ENCODE measurements at places on chromosomes 5 and 9.

DNA sequence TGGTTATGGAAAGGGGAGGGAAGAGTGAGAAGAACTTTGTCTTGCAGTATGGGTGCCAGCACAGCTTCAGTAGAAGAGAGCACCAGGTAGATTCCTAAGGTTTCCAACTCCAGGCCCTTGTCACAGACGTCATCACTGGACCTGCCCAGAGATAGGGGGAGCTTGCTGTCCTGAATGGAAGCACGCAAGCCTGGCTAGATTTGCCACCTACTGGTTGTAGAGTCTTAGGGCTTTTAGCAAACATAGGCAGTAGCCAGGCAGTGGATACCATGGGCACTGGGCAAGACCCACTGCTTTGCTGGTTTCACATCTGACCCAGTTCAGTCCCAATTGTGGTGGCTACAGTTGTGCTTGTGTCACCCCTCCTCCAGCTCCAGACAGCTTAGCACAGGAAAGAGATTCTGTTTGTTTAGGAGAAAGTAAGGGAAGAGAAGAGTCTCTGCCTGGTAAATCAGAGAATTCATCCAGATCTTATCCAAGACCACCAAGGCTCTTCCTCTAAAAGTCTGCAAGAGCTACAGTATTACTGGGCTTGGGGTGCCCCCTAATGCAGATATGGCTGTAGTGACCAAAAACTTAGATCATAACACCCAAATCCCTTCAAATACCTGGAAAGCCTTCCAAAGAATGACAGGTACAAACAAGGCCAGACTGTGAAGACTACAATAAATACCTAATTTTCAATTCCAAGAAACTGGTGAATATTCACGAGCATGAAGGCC lies 158.9 kb downstream of the HINT1 start:
- no peak overlapping the region for H3K27ac ChIP-seq
- H3K4me1 ChIP-seq: no peaks in the 10 kb centered on the region
- H3K36me3 ChIP-seq: no peaks in the 10 kb centered on the region
- H3K4me3 ChIP-seq: no peak overlapping the region
- no peaks in the 10 kb centered on the region for H3K27me3 ChIP-seq

- no peaks in the 10 kb centered on the region for H3K36me3 ChIP-seq
- no peak overlapping the region for H3K27ac ChIP-seq
- no peak for DNase-seq
- no peaks in the 10 kb centered on the region for H3K4me1 ChIP-seq
- H3K4me3 ChIP-seq: no peak overlapping the region
Measured at GRCh38 chr5:21397693-21398092, 1409.7 kb upstream of the CDH18 start.

DNA sequence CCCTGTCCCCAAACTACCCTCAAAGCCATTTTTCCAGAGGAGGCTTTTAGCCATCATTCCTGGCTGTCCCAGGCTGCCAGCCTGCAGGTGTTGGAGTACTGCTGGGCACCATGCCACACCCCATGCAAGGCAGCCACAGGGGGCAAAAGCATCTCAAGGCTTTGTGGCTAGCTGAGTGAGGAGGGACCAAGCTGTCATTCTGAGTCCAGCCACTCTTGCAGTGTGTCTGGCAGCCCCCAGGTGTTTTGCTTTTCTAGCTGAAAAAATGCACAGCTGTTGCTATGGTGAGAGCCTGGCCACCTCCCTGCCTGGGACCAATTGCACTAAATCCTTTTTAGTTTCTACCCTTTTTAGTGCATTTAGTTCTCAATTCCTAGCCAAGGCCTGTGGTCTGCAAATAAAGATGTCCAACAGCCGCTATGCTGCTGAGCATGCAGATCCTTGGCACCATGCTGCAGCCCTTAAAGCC lies 50.4 kb upstream of the PTGS1 start:
- no peaks in the 10 kb centered on the region for H3K27me3 ChIP-seq
- no peak overlapping the region for H3K4me3 ChIP-seq
- H3K27ac ChIP-seq: no peak overlapping the region
- no peaks in the 10 kb centered on the region for H3K4me1 ChIP-seq
- no peak for DNase-seq

GRCh38 chr5:60727033-60727679 lies 27.2 kb upstream of the DEPDC1B start:
- no peaks in the 10 kb centered on the region for H3K4me1 ChIP-seq
- H3K4me3 ChIP-seq: no peak overlapping the region
- H3K27ac ChIP-seq: no peak overlapping the region

DNA sequence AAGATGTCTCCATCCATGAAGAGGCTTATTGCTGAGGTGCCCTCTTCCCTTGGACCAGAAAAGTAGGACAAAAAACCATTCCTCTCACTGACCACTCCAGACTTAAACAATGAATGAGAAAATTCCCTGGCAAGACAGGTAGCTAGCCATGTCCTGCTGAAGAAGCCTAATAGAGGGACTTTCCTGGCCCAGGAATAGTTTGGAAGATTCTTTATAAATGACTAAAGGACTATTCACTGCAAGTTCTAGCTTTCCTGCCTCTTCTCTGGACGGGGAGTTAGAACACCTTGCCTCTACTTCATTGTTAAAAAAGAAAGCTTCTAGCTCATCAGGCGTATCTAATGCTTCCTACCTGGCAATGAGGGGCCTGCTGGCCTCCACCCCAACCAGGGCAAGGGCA lies 153.6 kb downstream of the NR3C1 start:
- DNase-seq: no peak
- H3K4me3 ChIP-seq: no peak overlapping the region
- H3K4me1 ChIP-seq: peaks cover 31% of the 10 kb centered on the region
- no peaks in the 10 kb centered on the region for H3K27me3 ChIP-seq

DNA sequence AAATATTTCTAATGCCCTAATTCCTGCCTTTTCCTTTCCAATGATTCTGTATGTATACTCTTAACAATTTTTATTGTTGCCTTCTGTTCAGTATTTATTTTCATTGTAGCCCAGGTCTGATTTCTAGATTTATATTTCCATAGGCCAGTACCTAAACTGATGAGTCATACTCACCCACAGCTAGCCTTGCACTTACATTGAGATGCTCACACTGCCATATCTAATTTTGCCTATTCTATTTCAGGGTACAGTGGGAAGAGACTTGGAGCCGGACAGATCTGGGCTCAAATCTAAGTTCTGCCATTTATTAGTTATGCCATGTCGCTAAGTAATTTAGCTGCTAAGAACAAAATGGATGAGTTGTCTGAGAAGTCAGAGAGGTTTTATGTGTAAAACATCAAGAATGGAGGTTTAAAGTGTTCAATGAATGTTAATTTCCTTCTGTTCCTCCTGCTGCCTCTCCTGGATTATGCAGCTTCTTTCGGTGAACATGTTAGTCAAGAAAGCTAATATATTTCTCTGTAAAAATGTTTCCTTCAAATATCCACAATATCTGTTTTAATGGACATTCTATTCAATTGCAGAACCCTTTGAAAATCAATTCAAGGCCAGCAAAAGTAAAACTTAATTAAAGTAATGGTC lies 62.3 kb upstream of the CDK5RAP2 start:
- H3K27me3 ChIP-seq: no peaks in the 10 kb centered on the region
- no peak overlapping the region for H3K4me3 ChIP-seq
- H3K4me1 ChIP-seq: no peaks in the 10 kb centered on the region
- H3K36me3 ChIP-seq: no peaks in the 10 kb centered on the region
- no peak for DNase-seq

- H3K4me3 ChIP-seq: no peak overlapping the region
- no peaks in the 10 kb centered on the region for H3K27me3 ChIP-seq
- H3K27ac ChIP-seq: no peak overlapping the region
- no peak for DNase-seq
- H3K36me3 ChIP-seq: no peaks in the 10 kb centered on the region
- H3K4me1 ChIP-seq: no peaks in the 10 kb centered on the region
Measured at GRCh38 chr5:94802450-94802849, 184.0 kb downstream of the SLF1 start.

DNA sequence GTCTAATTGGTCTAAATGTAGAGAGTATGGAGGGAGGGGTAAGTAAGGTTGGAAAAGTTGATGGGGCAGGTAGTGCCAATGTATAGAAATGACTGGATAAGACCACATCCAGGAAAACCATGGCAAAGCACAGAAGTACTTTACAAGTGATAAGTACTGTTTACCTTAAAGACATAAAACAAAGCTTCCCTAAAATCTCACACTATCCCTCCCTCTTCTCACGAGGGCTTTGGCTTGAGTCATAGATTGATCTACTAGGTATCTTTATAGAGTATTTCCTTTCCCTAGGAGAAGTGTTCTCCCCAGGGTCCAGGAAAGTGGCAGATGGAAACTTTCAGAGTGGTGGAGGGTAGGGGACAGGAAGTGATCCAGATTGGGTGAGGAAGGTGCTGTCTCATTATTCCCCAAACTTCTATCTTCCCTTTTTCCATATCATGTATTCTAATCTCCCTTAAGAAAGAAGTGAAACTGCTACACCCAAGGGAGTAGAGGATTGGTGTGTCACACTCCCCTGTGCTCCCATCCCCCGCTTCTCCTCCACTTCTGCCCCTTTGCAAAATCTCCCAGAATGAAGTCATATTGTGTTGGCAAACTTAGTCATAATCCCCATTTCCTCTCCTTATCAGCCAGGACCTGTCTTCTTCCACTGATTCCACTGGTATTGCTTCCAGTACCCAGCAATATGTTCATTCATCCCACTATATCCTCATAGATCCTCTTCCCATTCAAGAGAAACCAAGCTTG lies 14.6 kb downstream of the IL33 start:
- no peak for DNase-seq
- H3K4me3 ChIP-seq: no peak overlapping the region
- H3K27me3 ChIP-seq: peaks cover 5% of the 10 kb centered on the region
- peaks cover 11% of the 10 kb centered on the region for H3K4me1 ChIP-seq

GRCh38 chr9:134210511-134210907 lies 46.1 kb upstream of the RNU6ATAC start:
- H3K27me3 ChIP-seq: no peaks in the 10 kb centered on the region
- no peak overlapping the region for H3K4me3 ChIP-seq
- peaks cover 12% of the 10 kb centered on the region for H3K4me1 ChIP-seq
- DNase-seq: no peak

GRCh38 chr5:88877826-88878225 lies 5.2 kb downstream of the MEF2C start:
- DNase-seq: no peak
- peak overlapping the region; percentile 68 for H3K27ac ChIP-seq
- H3K36me3 ChIP-seq: no peaks in the 10 kb centered on the region
- no peaks in the 10 kb centered on the region for H3K27me3 ChIP-seq
- peak overlapping the region; percentile 3 for H3K4me3 ChIP-seq

- H3K4me1 ChIP-seq: peaks cover 34% of the 10 kb centered on the region
- peak; percentile 92 for DNase-seq
- no peaks in the 10 kb centered on the region for H3K27me3 ChIP-seq
- peak overlapping the region; percentile 51 for H3K4me3 ChIP-seq
Measured at GRCh38 chr9:38047301-38048251, 21.5 kb downstream of the SHB start.

GRCh38 chr5:151480384-151481293 lies 33.2 kb downstream of the SLC36A1 start:
- H3K27me3 ChIP-seq: no peaks in the 10 kb centered on the region
- no peak overlapping the region for H3K4me3 ChIP-seq
- peaks cover 22% of the 10 kb centered on the region for H3K36me3 ChIP-seq
- DNase-seq: peak; percentile 85
- H3K4me1 ChIP-seq: peaks cover 10% of the 10 kb centered on the region

DNA sequence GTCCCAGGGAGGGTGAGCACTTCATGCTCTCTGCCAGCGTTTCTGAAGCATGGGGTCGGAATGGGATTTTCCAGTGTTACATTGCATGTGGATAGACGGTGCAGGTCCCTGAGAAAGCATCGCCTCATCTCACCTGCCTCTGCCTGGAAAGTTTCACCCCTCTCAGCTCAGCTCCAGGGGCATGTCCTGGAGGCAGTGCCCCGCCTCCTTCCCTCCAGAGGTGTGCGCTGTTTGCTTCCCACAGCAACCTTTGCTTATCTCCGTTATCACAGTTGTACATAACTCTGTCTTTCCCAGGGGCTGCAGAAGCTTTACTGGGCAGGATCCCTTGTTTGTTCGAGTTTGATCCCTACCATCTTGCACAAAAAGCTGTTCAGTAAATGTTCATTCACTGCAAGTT lies 10.7 kb upstream of the CREBRF start:
- H3K27ac ChIP-seq: no peak overlapping the region
- H3K36me3 ChIP-seq: no peaks in the 10 kb centered on the region

DNA sequence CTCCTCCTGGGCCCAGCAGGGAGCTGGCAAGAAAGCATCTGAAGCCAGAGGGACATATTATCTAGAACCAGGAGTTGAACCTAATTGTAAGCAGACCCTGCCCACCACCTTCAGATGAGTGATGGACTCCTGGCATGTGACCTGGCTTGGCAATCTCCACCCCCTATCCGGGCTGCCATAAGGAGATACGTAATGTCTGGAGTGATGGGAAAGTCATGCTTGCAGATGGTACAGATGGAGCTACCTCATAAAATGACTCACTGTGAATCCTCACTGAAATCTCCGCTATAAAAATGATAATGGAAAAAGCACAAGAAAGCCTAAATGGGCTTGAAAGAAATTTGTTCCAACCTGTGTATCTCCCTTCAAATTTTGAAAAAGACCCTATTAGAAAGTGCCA lies 157.5 kb downstream of the DMRT2 start:
- no peaks in the 10 kb centered on the region for H3K27me3 ChIP-seq
- H3K4me3 ChIP-seq: no peak overlapping the region
- peak overlapping the region; percentile 90 for H3K27ac ChIP-seq
- DNase-seq: peak; percentile 37
- no peaks in the 10 kb centered on the region for H3K4me1 ChIP-seq
